Activated T-cell treated with anti-CD3 and anti-CD28 coated beads for 24 hours (primary cell): ENCODE measurements at places on chromosomes 1 and 21.
A peak's percentile ranks its signal among the peaks of the same experiment; 100 is the strongest.

GRCh38 chr1:34166625-34167361 is 1.8 kb upstream of the CSMD2 start:
- DNase-seq = no peak

GRCh38 chr21:35559128-35559828 is 501.0 kb downstream of the SETD4 start:
- no peak for DNase-seq

DNA sequence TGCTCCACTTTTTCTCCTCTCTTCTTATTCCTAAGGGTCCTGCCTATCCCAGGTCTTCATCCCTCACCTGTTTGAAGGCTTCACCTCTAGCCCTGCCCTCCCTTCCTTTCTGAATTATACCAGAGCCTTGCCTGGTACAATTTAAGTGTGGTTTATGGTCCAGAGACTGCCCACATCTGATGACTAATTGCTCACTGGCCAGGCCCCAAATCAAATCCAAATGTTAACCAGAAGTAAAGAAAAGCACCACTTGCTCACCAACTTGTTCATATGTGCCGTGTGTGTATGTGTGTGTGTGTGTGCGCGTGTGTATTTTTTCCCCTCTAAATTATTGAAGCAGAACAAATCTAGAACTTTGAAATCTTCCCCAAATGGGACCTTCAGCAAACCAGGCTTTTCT is 26.4 kb downstream of the MYOM3 start:
- DNase-seq = no peak

GRCh38 chr1:186708694-186709097 is 28.5 kb upstream of the PTGS2 start:
- DNase-seq = no peak

DNA sequence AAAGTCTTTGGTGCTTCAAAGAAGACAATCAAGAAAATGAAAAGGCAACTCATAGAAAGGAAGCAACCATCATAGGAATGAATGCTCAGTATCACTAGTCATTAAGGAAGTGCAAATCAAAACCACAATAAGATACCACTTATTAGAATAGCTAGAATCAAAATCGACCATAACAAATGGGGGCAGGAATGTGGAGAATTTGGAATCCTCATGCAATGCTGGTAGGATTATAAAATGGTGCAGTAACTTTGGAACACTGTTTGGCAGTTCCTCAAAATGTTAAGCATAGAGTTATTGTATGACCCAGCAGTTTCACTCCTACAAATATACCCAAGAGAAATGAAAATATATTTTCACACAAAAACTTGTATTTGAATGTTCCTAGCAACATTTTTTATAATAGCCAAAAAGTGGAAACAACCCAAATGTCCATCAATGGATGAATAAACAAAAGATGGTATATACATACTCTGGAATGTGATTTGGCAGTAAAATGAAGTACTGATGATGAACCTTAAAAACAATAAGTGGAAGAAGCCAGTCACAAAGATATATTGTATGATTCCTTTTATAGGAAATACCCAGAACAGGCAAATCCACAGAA is 105.6 kb downstream of the MIS18A start:
- DNase-seq = no peak

GRCh38 chr1:21838359-21839157 is 26.5 kb downstream of the LDLRAD2 start:
- DNase-seq = no peak

GRCh38 chr21:38351961-38352521 is 95.2 kb downstream of the KCNJ15 start:
- no peak for DNase-seq

GRCh38 chr1:60228041-60228491 is 154.5 kb upstream of the C1orf87 start:
- DNase-seq = no peak

DNA sequence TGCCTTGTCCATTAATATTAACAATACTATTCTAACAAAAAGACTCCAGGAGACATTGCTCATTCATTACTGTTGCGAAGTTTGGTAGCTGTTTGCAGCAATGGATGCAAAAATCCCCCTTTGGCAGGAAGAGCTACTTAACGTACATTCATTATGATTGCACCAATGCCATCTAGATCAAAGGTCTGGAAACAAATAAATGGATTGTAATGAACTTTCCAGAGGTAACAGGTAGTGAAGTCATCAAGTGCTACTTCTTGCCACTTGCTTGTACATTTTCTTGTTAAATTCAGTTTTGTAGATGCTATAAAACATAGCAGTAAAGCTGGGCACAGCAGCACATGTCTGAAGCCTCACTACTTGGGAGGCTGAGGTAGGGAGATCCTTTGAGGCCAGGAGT is 93.9 kb downstream of the DDAH1 start:
- no peak for DNase-seq

- DNase-seq = no peak
Observed at GRCh38 chr1:47684964-47685762, 247.3 kb downstream of the FOXD2 start.

DNA sequence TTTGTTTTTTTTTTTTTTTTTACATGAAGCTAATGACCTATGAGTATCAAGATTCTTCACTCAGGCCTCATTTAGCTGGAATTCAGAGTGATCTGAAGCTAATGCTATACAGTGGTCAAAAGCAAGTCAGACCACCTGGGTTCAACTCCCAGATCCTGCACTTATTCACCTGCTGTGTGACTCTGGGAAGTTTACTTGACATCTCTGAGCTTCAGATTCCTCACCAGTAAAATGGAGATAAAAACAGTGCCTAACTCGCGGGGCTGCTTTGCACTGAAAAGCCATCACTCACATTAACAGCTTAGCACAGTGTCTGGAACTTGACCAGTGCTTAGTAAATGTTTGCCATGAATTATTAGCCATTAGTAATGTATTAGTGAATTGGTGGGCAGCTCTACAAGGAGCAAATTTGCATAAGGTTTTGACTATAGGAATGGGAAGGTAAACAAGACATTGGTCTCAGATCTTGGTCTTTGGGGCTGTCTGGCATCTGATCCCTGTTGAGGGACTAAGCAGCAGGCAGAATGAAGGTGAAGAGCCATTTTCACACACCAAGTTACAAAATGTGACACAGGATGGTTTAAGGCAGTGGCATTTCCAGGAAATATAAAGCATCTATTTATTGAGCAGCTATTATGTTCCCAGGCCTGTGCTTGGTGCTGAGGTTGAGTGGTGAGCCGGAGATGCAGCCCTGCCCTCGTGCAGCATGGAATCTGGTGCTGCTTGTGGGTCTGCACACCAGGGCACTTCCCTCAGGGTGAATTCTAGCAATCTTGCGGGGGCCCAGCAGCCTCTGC is 291.3 kb downstream of the RRAGC start:
- DNase-seq = no peak

- DNase-seq = no peak
Observed at GRCh38 chr1:219066631-219067349, 106.9 kb upstream of the LYPLAL1 start.

- DNase-seq = no peak
Observed at GRCh38 chr1:37794372-37795339, 1.0 kb downstream of the MANEAL start.

DNA sequence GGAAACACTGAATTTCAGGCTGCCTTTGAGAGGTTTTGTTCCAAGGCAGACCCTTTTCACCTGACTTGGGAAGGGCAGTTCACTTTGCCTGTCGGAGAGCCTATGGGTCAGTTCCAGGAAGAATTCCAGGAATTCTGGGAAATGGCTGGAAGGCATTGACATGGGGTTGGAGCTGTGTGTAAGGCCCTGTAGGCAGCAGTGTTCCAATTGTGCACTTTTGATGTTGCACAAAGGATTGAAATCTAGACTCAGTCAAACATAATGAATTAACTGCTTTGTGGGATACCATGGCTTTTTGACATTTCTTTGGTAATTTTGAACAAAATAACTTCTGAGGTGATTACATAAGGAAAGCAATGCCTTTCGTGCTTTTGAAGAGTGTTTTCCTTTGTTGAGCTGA is 184.6 kb downstream of the SDCCAG8 start:
- DNase-seq = no peak

DNA sequence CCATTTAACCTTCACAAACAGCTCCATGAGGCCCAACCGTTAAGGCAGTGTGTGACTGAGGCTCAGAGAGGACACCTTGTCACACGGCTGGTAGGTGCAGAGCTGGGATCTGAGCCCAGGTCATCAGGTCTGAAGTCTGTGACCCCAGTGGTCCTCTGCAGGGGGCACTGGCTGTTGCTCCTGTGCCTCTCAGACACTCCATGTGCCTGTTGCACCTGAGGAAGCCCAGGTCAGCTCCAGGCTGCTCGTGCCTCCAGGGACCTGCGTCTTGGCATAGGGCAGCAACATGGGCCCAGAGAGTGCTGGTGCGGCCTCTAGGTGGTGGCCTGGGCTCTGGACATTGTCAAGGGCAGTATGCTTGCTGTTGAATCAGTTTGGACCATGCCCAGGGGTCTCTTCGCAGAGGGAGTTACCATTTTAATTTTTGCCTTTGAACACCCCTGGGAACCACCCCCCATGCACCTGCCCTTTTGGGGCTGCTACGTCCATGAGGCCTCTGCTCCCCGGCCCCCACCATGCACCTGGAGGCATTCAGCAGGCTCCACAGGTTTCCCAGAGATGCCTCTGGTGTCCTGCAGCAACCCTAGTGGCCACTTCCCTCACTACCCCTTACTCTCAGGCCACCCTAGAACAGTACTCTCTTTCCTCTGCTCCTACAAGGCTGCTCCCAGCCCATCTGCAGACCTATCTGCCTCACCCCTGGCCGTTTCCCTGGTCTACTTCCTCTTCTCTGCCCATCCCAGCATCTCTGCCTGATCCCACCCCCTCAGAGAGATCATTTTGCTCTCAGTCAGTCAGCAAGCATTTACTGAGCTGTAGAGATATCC is 25.2 kb upstream of the EPS8L3 start:
- DNase-seq = no peak

DNA sequence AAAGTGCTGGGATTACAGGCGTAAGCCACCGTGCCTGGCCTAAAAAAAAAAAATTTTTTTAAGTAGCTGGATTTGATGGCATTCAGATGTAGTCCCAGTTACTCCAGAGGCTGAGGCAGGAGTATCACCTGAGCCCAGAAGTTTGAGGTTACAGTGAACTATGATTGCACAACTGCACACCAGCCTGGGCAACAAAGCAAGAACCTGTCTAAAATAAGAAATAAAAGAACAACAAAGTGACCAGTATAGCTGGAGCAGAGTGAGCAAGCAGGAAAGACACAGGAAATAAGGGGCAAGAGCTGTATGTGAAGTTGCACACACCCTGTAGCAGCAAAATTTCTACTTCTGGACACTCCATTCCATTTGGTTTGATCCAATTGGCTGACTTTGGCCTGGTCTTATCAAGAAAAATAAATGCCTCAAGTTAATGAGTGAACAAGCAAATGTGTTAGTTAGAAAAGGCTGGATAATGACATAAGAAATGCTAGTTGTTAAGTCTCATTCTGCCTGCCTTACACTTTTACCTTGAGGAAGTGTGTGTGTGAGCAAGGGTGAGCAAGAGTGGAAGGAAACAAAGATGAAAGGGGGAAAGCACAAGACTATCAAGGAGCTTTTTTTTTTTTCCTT is 7.9 kb downstream of the ATP5IF1 start:
- no peak for DNase-seq

GRCh38 chr1:10444795-10445397 is 4.9 kb upstream of the CORT start:
- DNase-seq = no peak

- DNase-seq = no peak
Observed at GRCh38 chr1:212237651-212238050, 47.6 kb upstream of the PPP2R5A start.

DNA sequence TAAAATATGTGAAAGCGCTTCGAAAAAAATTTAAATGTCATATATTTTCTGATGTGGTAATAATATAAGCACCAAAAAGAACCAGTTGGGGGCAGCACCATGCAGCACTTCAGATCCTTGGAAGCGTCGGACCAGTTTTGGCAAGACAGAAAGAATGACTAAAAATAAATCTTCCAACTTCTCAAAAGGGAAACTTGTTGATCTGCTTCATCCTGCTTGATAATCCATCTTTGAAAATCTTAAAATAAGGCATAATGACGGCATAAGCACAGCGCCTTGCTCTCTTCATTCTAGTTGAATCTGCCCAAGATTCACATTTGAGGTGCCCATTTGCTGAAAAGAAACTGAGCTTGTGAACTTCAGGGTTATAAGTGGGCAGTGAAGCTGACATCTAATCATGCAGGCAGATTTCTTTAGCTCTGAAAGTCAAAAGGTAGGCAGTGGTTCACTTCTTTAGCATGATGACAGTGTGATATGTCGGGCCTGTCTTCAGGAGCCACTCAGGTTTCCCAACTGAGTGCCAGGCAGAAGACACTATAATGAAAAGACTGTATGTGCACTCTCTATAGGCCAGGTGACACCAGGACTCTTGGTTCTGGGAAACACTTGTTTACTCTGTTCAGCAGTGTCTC is 19.8 kb upstream of the MUTYH start:
- peak; percentile 42 for DNase-seq

DNA sequence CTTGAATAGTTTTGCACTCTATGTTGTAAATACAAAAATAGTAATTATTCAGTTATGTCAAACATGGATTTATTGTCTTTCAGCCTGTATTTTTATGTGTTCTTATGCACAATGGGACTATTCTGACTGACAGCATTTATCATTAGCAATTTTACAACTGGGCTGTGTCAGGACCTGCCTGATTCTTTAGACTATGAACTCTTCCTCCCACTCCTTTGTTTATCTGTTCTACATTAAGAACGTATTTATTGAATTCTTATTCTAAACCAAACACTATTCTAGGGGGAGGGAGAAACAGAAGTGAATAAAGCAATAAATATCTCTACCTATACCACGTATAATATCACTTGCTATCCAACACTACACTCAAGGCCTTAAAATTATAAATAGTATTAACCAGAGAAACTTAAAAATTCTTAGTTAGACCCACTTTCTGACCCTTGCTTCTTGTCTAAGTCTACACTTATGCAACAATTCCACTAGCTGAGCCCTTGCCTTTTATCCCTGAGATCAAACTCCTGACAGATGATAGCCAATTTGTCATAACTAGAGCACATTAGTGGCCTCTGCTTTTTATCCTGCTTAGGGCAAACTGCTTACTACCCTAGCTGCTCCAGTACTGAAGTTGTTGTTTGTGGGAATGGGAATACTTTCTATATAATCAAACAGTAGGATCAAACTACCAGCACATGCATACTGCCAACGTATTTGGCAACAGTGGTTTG is 494.3 kb downstream of the BRINP3 start:
- DNase-seq = no peak

GRCh38 chr1:28208818-28209441 is 23.9 kb downstream of the DNAJC8 start:
- DNase-seq = peak; percentile 39

GRCh38 chr21:39029086-39029755 is 154.0 kb downstream of the PSMG1 start:
- no peak for DNase-seq

GRCh38 chr1:166814611-166815010 is 24.7 kb upstream of the POGK start:
- no peak for DNase-seq

- no peak for DNase-seq
Observed at GRCh38 chr1:225300381-225300780, 127.5 kb downstream of the LBR start.

GRCh38 chr1:7493711-7494454 is 277.2 kb upstream of the VAMP3 start:
- no peak for DNase-seq

GRCh38 chr1:209155546-209155945 is 428.0 kb upstream of the CAMK1G start:
- no peak for DNase-seq

- no peak for DNase-seq
Observed at GRCh38 chr1:29285771-29286170, 49.4 kb downstream of the PTPRU start.
